Hematopoietic multipotent progenitor cell treated with erythropoietin and hydrocortisone succinate and interleukin-3 and kit ligand, for 8 days (in vitro differentiated cells): ENCODE measurements at places on chromosomes 3 and 15.

- DNase-seq: no peak
Observed at GRCh38 chr3:108319428-108320082, 23.2 kb downstream of the HHLA2 start.

- no peak for DNase-seq
Observed at GRCh38 chr3:195079636-195080035, 191.3 kb downstream of the XXYLT1 start.

GRCh38 chr15:74384566-74384880 lies 17.1 kb upstream of the CYP11A1 start:
- DNase-seq: no peak

GRCh38 chr3:78878789-78879188 lies 889.0 kb downstream of the ROBO1 start:
- no peak for DNase-seq

GRCh38 chr15:26365077-26365476 lies 407.8 kb downstream of the GABRB3 start:
- no peak for DNase-seq

GRCh38 chr3:156206157-156206556 lies 85.8 kb downstream of the KCNAB1 start:
- DNase-seq: no peak

DNA sequence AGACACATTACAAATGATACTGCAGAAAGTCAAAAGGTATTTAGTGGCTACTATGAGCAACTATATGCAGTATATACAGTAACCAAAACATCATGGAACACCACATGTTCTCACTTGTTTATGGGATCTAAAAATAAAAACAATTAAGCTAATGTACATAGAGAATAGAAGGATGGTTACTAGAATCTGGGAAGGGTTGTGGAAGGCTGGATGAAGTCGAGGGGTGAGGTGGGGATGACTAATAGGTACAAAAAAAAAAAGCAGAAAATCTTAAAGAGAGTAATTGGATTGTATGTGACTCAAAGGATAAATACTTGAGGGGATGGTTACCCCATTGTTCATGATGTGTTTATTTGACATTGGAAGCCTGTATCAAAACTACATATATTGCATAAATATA lies 848.8 kb upstream of the GBE1 start:
- DNase-seq: no peak

- DNase-seq: no peak
Observed at GRCh38 chr3:122265957-122266356, 59.1 kb upstream of the CSTA start.

DNA sequence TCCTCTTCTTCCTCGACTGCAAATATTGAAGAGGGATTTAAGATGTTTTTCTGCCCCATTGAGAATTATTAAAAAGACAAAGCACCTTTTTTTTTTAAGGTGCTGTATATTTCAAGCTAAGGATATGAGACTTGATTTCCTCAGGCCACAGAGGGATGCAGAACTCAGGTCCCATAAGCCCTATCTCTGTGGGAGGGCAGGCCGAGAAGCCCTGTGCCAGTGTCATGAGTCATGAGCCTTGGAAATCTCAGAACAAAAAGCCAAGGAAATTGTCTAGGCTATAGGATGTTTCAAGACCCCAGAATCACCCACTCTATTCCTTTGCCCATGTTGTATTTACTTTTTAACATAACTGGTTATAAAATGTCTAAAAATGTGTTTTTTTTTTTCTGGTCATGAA lies 7.3 kb downstream of the ESYT3 start:
- no peak for DNase-seq
